ENCODE measurements at places on chromosomes 7 and 10.
A peak's percentile ranks its signal among the peaks of the same experiment; 100 is the strongest.

DNA sequence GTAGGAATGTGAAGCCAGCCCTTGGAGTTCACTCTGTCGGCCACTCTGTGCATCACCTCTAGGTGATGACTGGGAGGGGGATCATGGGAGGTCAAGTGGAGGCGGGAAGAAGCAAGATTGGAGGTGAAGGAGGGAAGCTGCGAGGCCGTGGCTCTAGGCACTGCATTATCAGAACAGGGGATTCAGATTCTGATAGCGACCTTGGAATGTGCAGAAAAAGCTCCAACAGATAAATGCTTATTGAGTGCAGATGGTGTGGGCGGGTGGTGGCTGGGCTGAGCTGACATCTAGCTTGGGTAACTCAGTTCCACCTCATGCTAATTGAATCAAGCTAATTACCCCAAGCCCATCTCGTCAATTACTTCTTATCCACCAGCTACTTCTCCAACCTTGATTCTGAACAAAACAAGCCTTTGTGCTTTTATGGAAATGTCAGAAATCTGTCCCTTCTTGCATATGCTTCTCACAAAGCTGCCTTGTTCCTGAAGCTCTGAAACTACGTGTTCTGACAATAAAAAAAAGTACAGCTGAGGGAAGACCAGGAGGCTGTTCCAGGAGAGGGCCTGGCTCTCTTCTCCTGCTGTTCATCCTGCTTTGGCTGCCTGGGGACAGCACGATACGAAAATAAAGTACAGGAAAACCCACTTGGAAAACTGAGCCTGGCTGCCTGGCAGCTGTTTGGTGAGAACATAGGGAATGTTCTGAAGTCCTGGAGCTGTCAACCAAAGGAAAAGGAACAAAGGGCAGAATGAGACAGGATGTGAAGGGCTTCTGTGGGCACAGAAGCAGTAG lies 27.5 kb downstream of the STRA8 start:
- DNase-seq = no peak

GRCh38 chr7:50416527-50417182 lies 33.5 kb downstream of the FIGNL1 start:
- no peak for DNase-seq

- no peak for DNase-seq
These were observed 27.7 kb upstream of the OSBPL3 start for GRCh38 chr7:25007668-25008067.

DNA sequence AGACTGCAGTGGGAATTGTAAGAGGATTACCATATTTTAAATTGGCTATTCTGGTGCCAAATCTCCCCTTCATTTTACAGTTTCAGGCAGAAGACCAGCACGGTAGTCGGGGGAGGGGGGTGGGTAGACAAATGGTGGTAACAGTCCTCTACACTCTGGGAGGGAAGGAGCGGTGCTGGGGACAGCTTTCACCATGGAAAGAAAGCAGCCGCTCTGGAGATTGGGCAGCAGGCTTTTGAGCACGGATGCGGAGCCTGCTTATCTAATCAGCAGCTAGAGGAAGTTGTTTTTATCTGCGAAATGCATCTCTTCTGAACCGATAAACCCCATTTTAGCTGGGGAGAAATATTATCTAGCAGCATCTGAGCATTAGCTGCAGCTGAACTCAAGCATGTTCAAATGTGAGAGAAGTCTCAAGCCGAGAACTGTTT lies 28.7 kb downstream of the IKZF1 start:
- no peak for DNase-seq

GRCh38 chr10:113651021-113651420 lies 12.8 kb downstream of the NRAP start:
- DNase-seq = no peak

- no peak for DNase-seq
These were observed at the start of gene CUZD1 for GRCh38 chr10:122845783-122846332. Gene CUZD1 (minus strand): TSS chr10:122845857. CDS start chr10:122845843, 14 bp downstream.

- DNase-seq = no peak
These were observed 74.2 kb downstream of the EEPD1 start for GRCh38 chr7:36227223-36227622.

DNA sequence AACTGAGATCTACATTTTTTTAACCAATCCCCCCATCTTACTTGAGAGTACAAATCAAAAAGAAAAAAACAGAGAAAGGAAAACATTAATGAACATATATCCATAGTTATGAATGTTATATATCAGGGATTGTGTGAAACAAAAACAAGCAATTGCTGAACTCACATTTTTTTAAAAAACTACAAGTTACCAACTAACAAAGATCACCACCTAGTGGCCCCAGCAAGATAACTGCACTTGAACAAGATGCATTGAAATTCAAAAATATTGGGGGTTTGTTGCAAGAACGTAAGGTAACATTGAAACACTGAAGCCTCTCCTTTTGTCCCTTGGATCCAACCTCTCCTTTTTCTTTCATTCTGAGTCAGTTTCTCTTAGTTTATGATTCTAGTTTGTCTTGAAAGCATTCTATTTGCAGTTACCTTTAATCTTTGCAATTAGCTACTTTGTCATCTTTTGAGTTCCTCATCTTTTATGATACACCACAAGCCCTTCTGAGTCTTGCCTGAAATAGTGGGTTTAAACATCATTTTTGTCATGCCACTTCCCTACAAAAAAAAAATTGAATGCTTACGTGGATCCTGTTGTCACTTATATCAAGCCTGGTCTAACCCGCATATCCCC lies 87.3 kb upstream of the TES start:
- peak; percentile 23 for DNase-seq

GRCh38 chr10:49605939-49606509 lies 4.1 kb upstream of the SLC18A3 start:
- no peak for DNase-seq

- DNase-seq = no peak
These were observed 493.1 kb downstream of the XPNPEP1 start for GRCh38 chr10:109430043-109430760.

DNA sequence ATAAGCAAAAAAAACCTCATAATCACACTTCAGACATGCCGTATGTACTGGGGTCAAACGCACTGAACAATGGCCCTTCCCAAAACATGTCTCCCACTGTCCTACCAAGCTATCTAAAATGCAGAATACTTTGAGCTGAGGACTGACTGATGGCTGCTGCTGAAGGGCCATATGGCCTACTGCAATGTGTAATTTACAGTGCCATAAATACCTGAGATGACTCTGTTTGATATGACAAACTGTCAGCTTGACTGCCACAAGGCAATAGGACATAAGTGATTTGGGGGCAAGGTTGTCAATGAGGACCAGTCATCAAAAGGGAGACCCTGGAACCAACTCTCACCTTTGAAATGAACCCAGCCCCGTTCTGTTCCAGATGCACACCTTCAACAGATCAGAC lies 187.4 kb upstream of the FRMD4A start:
- DNase-seq = no peak

- DNase-seq = no peak
These were observed 3.1 kb upstream of the ABCA13 start for GRCh38 chr7:48168159-48168558.

DNA sequence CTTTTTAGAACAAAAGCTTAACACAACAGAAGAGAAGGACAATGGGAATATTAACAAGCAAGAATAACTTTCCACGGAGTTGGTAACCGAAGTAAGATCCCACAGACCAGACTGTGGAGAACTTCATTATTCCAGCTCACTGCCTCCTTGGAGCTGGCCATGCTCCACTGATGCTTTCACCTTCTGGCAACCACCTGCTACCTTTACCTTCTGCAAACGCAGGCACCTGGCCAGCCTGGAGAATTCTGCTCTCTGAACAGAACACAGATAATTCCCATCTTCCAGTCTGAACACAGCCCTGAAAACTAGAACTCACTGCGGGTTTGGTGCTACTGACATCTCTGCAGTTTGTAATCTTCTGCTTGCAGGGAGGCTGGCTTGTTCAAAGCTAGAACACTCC lies 66.5 kb downstream of the JAZF1 start:
- peak; percentile 77 for DNase-seq

- no peak for DNase-seq
These were observed 347.7 kb upstream of the MKI67 start for GRCh38 chr10:128473911-128474310.

DNA sequence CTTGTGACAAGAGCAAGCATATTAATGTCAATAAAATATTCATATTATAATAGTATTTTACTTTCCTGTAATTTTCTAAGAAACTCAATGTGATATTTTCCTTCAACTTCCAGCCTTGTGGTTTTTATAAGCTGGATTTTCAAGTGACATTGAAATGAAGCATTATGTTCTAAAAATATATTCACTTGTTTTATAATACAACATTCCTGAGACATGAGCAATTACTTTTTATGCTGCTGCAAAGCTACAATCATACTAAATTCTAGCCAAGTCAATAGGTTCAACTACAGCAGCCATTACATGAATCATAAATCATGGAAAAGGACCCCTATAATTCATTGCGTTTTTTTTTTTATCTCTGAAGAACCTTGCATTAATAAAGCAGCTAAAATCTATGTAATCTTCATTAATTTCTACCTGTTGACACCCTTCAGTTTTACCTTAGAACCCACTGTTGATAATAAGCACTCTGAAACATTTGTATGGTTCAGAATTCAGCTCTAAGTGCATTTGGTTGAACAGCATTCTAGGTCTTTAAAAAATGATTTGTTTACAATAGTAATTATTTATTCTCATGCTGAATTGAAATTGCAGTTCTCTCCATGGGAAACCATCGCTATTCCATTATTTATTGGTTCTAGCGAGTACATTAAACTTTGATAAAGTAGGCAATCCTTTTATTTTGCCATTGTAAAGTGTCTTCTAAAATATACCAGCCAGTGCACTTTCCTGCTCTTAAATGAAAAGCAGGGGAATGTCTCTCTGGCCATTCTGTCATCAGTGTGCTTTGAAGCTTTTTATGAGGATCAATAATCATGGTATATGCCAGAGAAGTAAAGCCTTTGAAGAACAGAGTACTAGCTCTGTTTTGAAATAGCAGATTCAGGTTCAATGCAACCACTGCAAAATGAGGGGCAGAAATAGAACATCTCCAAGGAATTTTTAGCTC lies 132.6 kb downstream of the GNAT3 start:
- DNase-seq = no peak

GRCh38 chr7:99372275-99373090 lies 2.0 kb upstream of the ARPC1B start:
- no peak for DNase-seq

- DNase-seq = peak; percentile 74
These were observed 31.8 kb upstream of the ELFN1 start for GRCh38 chr7:1638215-1638661.

GRCh38 chr7:108327353-108327752 lies 128.9 kb downstream of the NRCAM start:
- no peak for DNase-seq

GRCh38 chr7:82595176-82595575 lies 151.6 kb upstream of the CACNA2D1 start:
- peak; percentile 71 for DNase-seq

DNA sequence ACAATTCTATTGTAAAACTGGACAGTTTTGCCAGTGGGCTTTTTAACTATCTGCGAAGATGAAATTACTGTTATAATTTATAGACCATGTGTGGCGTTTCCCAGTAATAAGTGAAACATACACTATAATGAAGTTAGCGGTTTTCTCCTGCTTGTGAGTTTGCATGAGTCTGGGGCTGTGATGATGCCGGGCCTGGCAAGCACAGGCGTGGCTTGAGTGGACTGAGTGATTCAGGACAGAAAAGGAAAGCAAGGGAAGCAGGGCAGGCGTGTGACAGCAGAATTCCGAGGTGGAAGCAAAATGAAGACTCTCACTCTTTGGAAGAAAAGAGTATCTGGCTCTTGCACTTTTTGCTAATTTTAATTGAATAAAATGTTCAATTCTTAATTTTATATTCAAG lies 90.5 kb downstream of the CUL1 start:
- no peak for DNase-seq

DNA sequence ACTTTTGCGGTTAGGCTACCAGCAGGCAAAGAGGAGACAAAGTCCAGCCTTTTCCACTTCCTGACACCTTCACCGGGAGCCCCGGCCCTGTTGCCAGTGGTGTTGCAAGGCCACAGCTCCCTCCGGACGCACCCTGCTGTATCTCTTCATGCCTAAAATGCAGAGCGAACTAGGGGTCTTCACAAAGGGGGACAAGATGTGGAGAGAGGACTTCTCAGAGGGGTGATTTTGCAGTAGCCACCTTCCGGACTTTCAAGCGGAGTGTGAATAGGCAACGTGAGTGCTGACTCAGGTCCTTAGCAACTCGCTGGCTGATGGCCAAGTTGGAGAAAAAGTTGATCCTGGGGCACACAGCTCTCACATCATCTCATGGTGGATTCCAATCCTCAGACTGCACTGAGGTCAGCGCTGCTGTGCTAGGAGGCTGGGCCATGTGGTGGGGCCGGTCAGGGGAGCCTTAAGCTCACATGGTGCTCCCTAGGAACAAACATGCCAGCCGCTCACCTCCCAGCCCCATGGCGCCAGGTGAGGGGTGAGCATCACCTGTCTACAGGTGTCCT lies 166.3 kb downstream of the LCOR start:
- DNase-seq = no peak

GRCh38 chr10:48684792-48685623 lies at the start of gene WDFY4:
Gene WDFY4 (plus strand): TSS chr10:48684873. CDS start chr10:48709733, 24,860 bp downstream.
- no peak for DNase-seq

DNA sequence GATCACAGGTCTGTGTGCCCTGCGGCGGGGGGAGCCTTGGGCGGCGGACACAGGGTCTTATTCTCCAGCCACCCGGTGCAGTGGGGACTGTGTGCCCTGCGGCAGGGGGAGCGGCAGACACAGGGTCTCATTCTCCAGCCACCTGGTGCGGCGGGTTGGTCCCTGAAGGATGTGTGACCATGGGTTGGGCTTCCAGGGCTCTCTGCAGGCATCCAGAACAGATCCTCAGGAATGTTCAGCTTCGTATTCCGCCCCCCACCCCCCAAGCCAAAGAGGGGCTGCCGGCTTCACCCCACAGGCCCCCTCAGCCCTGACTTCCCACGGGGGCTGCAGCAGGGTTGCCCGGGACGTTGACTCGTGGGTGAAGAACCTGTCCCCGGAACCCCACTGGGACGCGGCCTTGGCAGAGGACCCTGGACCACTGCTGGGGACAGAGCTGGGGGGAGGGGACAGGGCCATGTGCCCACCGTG lies 154.5 kb upstream of the PPP2R2D start:
- no peak for DNase-seq

- DNase-seq = no peak
These were observed 279.1 kb downstream of the BMPER start for GRCh38 chr7:34184466-34184865.

GRCh38 chr10:3154666-3155065 lies 17.9 kb downstream of the PITRM1 start:
- DNase-seq = no peak

DNA sequence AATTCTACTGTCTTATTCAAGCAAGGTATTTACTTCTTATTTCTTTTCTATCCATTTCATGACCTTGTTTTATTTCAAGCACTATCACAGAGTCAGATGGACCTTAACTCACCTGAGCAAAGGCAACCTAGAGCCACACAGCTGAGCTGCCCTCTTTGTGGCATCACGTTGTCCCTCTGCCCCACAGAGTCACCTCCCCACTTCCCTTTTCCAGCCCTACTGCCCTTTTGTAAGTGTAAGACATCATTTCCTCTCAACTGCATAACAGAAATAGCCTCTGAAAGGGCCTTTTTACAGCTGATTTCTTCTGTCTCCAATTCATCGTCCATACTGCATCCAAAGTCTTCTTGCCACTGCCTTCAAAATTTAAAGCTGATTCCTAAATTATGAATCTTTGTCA lies 946.0 kb downstream of the NRG3 start:
- no peak for DNase-seq

- no peak for DNase-seq
These were observed 10.8 kb upstream of the GATA3 start for GRCh38 chr10:8043569-8044306.

GRCh38 chr7:101943306-101943705 lies 125.9 kb downstream of the CUX1 start:
- DNase-seq = no peak
